CD4-positive, alpha-beta T cell treated with Interferon alpha-2 for 1 hour (primary cell): ENCODE measurements at places on chromosomes 3 and 15.

GRCh38 chr3:126570103-126570541, 11.4 kb upstream of the C3orf22 start:
- DNase-seq: no peak

DNA sequence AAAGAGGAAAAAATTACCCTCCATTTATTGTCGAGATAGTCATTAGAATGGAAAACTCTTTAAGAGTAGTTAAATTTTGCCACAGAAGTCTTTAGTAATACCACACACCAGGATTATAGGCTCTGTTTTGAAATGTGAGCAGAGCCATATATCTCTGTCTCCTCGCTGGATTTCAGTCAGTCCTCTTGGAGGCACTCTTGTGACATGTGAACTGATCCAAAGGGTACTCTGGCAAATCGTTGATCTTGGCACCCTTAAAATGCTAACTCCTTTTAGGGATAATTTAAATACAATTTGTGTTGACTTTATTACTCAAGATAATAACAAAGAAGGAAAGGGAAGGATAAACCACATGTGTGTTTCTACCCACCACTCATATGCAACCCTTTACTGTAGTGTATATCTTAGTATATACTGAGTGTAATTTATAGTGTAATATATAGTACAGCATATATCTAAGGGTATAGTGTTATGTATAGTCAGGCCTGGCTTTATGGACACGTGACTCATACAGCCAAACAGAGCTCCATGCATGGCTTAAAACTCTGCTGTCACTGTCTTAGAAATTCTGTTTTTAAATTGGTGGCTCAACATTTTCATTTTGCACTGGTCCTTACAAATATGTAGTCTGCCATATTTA, 12.3 kb upstream of the KPNA4 start:
- no peak for DNase-seq

GRCh38 chr3:49248840-49249227, 28.2 kb downstream of the C3orf62 start:
- DNase-seq: peak; percentile 12

GRCh38 chr3:36175113-36175812, 205.0 kb upstream of the STAC start:
- no peak for DNase-seq

DNA sequence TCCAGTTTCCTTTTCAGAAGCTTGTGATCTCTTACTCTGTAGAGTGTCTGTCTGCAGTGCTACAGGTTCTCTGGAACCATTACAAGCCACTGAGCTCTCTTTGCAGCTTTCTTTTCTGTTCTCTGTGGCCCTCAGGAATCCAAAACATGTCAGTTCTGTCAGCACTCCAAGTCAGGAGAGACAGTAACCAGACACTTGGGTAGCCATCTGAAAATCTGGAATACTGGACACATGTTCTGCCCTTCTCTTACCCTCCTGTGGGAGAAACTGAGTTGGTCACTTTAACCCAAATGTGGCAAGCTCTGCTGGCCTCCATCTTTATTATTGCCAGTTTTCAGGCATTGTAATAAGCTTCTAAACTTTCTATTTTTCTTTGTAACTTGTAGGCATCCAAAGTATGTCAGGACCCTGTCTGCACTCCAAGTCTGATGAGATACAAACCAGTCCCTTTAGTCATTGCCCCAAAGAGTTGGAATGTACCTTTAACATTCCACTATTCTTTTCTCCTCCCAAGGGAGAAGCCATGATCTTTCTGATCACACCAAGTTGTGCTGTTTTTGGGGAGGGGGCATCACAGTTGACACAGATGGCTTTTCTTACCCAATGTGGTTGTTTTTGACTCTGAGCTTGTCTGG, 183.7 kb downstream of the DPH6 start:
- DNase-seq: no peak

GRCh38 chr3:176106380-176106779, 1090.9 kb downstream of the TBL1XR1 start:
- DNase-seq: no peak

GRCh38 chr3:64379221-64379620, 154.0 kb upstream of the PRICKLE2 start:
- no peak for DNase-seq

GRCh38 chr3:148737104-148737530, 39.4 kb downstream of the AGTR1 start:
- DNase-seq: no peak

GRCh38 chr15:71532994-71533393, 277.4 kb upstream of the NR2E3 start:
- DNase-seq: no peak

DNA sequence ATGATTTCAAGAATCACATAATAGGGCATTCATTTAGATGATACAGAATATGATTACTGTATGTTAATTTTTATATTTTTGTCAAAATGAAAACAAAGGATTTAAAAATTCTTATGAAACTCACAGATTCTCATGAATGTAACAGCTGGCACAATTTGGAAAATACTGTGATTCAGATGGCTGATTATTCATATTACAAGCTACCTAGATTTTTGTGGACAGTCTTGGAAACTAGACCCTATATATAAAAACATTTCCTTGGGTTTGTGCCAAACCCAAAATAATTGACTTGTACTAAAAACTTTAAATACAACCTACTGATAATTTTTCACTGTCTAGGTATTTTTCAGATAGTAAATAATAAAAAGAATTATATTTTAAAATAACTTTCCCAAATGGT, 26.2 kb downstream of the ZBED2 start:
- no peak for DNase-seq

DNA sequence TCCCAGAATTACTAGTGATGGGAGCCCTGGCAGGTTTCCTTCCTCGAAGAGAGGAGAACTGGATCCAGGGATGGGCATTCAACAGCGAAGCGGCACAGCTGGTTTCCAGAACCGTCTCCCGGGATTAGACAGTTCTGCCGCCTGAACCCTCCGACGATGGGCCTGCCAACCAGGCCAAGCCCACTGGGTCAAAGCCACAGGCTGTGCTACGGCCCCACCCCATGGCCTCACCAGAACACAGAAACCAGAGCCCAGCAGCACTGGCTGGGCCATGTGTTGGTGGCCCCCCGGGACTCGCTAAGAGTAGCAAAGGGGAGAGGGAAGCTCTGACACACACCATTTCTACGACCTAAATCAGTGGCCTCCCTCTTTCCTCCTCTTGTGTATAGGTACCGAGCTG, 2.2 kb downstream of the C15orf62 start:
- no peak for DNase-seq

GRCh38 chr3:54311211-54311747, 188.9 kb downstream of the CACNA2D3 start:
- DNase-seq: no peak

DNA sequence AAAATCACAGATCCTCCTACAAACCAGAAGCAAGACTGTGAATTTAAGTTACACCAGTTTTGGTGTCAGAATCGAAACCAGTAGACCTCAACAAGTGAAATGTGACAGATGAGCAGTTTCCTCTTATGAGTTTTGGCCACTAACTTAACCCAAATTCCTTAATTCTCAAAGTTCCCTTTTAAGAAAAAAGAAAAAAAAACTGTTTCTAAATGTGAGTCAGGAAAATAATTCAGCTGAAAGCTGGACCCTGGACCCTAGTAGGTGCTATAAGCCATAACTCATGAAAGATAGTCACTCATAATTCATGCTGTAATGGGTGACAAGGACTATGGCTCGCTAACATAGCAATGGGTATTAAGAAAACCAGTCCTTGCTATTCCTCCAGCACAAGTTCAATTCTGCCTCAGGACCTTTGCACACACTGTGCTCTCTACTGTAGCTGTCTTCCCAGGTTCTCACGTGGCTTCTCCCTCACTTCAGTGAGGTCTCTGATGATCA, 9.0 kb upstream of the THRB start:
- DNase-seq: peak; percentile 13

DNA sequence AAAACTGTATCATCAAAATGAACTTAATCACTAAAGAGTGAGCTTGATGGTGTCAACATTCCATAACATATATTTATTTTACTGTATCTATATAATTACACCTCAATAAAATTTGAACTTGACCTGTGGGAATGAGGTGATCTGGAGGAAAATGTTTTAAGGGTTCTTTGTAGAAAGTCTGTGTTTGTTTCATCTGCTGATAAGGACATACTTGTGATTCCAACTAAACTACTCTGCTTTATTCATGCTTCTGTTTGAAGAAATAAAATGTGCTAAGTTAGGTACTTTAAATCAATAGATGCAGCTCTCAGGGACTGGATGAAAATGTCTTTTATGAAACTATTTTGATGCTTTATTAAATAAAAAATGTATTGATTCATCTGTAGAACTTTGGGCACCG, 11.6 kb upstream of the PLOD2 start:
- no peak for DNase-seq

GRCh38 chr15:42712584-42712983, 24.3 kb downstream of the CDAN1 start:
- no peak for DNase-seq

GRCh38 chr3:125186261-125186787, 26.2 kb downstream of the SLC12A8 start:
- no peak for DNase-seq

- DNase-seq: no peak
These were observed 170.4 kb upstream of the IQSEC1 start for GRCh38 chr3:13243586-13243985.

DNA sequence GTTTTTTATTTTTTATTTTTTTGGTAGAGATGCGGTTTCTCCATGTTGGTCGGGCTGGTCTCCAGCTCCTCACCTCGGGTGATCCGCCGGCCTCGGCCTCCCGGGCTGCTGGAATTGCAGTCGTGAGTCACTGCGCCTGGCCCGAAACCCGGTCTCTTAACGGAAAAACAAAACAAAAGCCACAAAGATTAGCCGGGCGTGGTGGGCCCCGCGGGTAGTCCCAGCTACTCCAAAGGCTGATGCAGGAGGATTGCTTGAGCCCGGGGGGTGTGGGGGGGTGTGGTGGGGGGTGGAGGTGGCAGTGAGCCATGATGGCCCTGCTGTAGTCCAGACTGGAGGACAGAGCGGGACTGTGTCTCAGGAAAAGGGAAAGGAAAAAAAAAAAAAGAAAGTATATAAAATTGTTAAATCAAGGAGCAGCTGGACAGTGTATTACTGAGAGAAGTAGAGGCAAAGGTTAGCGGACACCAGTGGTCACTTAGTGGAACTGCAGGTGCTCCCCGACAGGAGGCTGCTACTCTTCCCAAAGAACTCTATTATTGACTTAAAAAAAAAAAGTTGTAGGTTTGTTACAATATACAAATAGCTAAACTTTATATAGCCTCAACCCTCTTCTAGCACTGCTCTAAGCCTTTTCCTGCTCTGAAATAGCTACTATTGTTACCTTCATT, 30.3 kb upstream of the TUBGCP5 start:
- no peak for DNase-seq

GRCh38 chr3:194775266-194775665, 89.6 kb downstream of the FAM43A start:
- DNase-seq: no peak

DNA sequence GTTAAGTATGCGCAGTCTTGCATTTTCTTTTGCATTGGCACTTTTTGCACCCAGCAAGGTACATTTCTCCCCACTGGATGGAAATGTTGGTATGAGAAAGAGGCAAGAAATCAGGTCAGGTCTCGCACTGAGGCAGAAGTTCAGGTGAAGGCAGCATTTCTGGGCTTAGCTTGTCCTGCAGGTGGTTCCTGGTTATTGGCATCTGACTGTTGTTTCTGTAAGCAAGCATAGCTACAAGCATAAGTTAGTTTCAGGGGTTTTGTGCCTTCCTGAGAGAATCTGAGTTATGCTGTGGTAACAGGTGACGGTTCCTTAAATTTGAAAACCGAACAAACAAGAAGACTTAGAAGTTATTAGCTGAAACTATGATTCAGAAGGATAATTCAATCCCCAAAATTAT, 139.4 kb upstream of the GRM7 start:
- no peak for DNase-seq

DNA sequence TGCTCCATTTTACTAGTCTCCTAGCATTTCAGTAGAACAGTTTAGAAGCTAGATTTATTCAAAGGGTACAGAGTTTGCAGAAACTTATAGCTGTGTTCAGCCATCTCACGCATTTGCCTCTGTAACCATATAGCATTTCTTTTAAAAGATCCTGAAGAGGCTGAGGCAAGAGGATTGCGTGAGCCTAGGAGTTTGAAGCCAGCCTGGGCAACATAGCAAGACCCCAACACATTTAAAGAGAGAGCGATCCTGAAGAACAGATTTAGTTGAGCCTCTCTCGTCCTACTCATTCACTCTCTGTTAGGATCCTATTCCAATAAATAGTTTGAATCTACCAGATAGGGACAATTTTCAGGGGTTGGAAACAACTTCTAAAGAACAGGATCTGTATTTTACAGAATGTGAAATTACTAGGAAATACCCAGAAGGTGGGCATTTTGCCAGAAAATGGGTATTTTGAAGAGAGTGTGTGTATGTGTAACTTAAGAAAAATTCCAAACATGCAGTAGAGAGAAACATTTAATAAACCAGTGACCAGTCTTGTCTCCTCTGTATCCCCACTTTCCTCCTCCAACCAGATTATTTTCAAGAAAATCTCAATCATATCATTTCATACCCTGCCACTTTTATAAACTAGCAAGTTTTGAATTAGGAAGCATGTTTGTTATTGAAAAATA, 4.5 kb downstream of the EIF3J start:
- no peak for DNase-seq

GRCh38 chr15:31024979-31025378, 33.6 kb upstream of the MTMR10 start:
- DNase-seq: no peak

GRCh38 chr3:188021502-188022040, 132.4 kb upstream of the LPP start:
- no peak for DNase-seq

GRCh38 chr3:25423780-25424588, 4.1 kb upstream of the RARB start:
- DNase-seq: no peak

GRCh38 chr15:79006071-79006470, 61.2 kb upstream of the CTSH start:
- no peak for DNase-seq

GRCh38 chr3:66789580-66790237, 208.4 kb upstream of the KBTBD8 start:
- no peak for DNase-seq

DNA sequence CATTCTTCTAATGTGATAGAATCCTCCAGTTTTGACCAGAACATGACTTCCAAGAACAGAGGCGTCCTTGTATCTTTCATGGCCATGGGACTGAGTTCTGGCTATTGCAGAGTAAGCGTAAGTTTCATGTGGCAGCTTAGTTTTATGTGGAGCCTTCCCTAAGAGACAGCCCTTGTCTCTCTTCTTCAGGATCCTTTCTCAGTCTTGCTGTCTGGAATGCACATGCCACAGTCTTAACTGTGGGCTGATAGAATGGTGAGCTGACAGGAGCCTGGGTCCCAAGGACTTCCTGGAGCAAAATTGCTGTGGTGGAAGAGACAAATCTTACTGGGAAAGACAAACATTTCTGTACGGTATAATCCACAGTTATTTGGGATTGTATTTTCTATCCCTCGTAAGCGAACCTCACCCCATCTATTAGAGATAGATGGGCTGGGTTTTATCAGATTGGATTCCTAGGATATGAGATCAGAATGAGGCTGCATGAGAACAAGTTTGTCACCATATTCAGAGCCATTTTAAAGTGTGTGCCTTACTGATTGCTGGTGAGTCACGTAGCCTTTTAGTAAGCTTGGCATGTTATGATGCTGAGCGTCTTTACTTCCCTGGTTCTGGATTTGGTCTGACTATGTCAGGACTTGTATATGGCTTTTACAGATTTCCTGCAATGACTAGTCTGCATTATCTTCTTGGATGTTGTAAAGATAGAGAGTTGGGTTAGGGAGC, 32.8 kb downstream of the CDIN1 start:
- no peak for DNase-seq
